ENCODE measurements at places on chromosomes 2 and 18.

GRCh38 chr18:79371561-79372121 lies 24.1 kb upstream of the NFATC1 start:
- DNase-seq, result no peak

DNA sequence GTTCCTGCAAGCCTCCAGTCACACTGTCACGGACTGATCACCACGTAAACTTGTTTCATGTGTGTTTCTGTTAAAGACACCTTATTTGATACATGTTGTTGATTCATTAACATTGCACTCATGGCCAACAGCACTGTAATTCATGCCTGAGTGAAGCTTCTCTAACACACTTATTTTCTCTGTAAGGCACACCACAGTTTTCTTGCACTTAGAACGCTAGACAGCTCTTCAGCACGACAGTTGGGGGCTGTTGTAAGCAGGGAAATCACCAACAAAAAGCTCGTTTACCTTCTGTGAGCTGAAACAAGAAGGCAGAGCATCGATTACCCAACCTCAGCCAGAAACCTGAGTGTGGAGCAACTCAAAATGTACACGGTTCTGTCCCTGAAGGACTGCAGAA lies 28.1 kb downstream of the TNFRSF11A start:
- DNase-seq, result no peak

DNA sequence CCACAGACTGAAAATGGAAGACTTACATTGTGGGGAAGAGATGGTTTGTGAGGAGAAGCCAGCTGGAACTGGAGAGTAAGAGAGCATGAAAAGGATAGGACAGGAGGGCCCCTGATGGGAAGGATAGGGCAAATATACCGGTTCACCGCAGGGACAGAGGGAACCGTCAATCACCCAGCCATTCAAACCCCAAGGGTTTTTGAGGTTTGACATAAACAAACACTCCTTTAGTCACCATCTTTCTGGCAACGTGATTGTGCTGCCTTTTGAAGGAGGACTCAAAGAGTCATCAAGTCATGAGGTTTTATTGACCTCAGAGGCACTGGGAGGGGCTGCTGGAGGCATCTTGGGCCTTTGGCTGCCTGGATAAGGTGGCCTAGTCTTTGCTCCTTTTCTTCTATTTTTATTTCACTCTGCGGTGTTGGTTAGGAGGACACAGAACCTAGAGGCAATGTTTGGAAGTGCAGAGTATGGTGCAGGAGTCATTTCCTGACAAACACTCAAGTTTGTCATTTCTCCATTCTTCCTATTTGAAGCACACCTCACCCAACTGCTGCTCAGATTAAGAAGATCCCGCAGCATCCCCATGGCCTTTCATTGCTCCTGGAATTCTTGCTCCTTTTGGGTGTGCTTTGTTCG lies 487.3 kb upstream of the SPRED2 start:
- no peak for DNase-seq

DNA sequence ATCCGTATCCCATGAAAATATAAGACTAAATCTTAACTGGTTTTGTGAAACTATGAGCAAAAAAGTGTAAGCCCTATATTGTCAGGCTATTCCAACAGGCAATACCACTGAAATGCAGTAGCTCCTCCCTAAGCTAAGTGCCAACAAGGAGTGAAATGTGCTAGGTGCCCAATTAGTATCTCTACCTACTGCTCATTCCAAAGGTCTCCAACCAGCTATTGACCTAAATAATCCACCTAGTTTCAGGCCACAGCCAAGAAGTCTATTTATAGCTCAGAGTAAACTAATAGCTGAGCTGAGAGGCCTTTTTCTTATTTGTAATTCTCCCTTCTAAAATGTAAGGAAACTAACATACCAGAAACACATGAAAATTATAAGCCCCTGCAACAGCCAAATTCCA lies 482.2 kb downstream of the DCC start:
- DNase-seq, result no peak

GRCh38 chr18:7757175-7757574 lies 190.1 kb downstream of the PTPRM start:
- no peak for DNase-seq

GRCh38 chr2:119753041-119753929 lies 6.4 kb upstream of the PTPN4 start:
- peak; percentile 11 for DNase-seq

- no peak for DNase-seq
Measured at GRCh38 chr2:105394951-105395611, 3.8 kb downstream of the FHL2 start.

DNA sequence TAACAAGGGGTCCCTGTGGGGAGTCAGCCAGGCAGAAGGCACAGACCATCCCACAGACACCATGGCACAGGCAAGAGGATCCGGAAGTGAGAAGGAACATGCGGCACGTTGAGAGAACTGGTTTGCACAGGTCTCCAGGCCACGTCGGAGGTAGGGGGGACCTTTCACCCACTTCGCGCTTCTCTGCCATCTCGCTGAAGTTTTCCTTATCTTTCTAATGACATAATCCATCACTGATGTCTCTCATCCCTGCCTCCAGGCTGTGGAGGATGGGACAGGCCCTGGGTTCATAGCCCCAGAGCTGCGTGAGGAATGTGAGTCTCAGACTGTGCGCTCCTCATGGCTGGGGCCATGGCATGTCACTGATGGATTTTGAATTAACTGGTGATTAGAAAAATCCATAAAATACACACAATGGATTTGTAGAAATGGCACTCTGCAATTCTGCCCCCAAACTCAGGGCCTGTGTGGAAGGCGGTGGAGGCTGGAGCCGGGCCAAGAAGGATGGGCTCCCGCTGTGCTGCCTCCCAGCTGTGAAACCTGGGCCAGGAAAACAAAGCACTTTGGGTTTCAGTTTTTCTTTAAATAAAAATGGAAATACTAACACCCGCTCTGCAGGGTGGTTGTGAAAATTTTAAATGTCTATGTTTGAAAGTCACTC lies 113.3 kb upstream of the ALKAL2 start:
- DNase-seq, result no peak

DNA sequence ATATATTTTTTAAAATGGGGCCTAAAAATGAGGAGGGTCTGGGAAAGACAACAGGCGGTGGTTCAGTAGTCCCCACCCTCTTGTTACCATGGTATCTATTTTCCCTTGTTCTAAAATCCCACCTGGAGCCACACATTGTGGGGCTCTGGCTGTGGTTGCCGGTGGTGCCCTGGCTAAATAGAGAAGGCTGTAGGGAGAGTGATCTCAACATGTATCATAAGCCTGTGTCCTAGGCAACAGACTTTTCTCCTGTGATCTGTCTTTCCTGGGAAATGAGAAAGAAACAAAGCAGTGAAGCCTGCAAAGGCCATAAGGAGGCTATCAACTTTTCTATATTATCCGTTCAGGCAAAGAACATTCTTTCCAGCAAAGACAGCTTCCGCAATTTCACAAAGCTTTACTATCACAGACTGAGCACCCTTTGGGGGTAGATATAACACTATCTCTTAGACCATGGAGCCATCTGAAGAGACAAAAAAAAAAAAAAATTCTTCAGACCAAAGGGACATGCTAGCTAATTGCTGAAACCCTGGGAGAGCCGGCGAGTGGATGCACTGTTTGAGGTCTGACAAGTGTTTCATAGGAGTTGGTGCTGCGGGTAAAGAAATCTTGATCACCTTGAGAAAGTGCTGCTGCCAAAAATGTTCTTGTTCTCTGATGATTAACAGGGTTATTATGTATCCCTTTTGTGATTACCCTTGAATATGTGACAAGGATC lies 879.2 kb upstream of the DDX18 start:
- DNase-seq, result no peak

DNA sequence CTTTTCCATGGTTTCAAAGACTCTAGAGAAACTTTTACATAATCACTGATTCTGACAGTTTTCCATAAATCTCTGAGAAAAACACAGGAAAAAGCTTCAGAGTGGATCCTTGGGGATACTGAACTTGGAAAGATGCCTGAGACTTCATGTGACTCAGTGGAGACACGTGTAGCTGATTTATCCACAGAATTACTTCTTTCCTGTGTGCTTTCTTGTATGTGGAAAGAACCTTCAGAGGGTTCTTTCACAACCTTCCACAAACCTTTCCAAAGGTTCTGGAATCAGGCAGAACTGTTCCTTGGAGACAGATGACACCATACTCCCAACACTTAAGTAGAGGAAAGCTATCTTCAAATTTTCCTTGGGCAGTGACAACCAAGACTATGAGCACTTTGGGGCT lies 207.2 kb downstream of the RND3 start:
- DNase-seq, result no peak

GRCh38 chr2:155190342-155190741 lies 491.8 kb downstream of the KCNJ3 start:
- no peak for DNase-seq

DNA sequence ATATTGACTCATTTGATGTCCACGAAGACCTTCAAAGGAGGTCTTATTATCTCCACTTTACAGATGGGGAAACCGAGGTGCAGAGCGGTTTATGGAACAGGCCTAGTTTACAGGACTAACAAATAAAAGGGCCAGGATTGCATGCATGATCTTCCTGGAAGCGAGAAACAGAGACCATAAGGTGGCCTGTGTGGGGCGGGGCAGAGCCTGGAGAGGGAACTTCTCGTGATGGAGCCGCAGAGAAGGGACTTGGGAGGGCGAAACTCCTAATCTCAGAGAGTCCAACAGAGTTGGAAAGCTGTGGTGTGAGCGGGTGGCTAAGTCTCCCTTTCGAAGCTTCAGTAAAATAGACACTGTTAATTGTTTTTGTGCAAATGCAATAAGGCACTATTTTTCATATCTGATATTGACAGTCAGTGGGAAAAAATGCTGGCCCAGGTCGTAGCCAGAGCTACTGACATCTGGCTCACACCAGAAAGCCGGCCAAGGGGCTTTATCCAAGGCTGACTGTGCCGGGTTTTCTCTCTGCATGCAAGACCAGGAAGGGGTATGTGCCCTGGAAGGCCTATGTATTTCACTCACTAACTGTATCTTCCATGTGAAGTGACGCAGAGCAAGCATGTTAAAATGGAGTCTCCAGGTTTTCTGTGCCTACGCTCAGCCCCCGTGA lies 4.5 kb downstream of the INPP5D start:
- no peak for DNase-seq

DNA sequence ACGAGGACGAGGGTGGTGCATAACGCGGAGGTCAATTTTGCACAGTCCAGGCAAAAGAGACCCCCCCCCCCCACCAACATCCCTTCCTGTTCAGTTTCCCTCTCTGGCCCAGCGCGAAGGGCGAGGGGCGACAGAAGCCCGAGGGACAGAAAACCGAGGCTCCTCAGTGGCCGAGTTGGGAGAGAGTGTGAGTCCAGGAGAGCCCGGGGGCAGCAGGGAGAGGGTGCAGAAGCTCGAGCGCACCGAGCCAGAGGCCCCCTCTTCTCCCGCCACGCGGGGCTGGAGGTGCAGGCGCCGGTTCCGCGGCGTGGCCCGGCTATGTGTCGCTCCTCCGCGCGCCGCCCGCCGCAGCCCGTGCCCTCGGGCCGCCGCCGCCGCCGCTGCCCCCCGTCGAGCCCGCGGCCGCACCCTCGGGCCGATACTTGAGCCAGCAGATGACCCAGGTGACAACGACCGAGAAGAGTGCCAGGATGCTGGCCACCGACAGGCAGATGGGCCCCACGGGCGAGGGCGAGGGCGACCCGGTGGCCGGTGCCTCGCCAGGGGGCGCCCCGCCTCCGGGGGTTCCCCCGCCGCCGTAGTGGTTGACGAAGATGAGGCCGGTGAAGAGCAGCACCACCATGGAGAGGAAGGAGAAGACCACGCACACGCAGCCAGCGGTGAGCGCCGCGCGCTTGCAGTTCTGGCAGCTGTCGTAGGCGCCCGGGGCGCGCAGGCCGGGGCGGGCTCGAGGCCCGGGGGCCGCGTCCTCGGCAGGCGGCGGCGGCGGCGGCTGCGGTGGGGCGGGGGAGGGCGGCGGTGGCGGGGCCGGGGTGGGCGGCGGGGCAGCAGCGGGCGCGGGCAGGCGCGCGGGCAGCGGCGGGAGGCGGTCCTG lies 20.2 kb upstream of the PAX3 start:
- DNase-seq, result no peak

DNA sequence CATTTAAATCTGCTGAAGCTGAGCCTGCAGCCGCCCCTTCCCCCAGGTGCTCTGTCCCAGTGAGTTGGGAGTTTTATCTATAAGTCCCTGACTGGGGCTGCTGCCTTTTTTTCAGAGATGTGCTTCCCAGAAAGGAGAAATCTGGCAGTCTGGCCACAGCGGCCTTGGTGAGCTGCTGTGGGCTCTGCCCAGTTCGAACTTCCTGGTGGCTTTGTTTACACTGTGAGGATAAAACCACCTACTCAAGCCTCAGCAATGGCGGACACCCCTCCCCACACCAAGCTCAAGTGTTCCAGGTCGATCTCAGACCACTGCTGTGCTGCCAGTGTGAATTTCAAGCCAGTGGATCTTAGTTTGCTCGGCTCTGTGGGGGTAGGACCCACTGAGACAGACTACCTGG lies 97.3 kb downstream of the ACAA2 start:
- DNase-seq, result no peak

DNA sequence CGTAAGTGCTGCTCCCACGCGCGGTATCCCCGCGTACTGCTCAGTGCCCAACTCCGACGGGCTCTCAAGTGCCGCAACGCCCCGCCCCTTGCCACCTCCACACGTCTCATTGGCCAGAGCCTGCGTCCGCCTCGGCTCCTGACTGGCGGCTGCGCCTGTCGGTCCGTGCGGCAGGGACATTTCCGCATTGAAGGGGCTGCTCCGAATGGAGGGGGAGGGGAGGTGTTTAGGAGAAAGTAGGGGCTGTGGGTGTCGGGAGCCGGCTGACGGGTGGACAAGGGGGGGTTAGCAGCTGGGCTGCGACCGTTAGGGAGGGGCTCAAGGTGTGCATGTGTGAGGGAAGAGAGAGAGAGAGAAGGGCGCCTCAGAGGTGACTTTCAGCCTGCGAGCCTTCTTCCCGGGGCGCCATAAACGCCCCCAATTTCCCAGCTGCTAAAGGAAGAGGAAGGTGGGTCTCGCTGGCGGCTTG lies 877 bp upstream of the UGP2 start:
- DNase-seq, result peak; percentile 96

DNA sequence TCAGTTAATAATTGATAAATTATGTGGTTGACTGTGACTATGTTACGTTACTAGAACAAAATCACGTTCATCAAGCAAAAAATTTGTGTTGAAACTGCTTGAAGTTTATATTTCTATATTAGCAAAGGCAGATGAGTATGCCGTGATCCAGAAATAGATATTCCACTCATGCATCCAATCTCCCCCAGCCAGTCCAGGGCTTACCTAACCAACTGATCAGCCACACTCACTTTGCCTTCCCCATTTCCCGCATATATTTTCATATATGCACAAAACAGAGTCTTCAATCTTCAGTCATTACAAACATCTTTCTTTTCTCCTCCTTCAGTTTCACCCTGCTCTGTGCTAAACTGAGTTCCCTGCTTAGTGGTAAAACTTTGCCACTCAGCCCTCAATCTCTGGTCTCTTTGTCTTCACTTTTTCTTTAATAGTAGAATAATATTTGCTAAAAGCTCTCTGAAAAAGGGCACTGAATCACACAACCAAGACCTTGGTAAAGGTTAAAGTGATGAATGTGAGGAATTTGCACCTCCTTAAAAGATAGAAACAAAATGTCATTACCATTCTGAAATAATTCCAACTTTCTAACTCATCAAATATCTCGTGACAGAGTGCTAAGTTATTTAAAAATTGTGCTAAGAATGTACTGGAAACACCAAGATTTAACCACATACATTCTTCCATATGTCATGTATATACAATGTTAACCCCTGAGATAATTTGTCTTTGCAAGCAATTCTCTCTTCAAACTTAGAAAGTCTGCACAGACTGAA lies 893.2 kb upstream of the CRIM1 start:
- DNase-seq, result no peak

GRCh38 chr2:65728477-65729180 lies 296.2 kb upstream of the SPRED2 start:
- no peak for DNase-seq
